Caudate nucleus (tissue), 63 donors: ENCODE measurements at places on chromosomes 3 and 15.

DNA sequence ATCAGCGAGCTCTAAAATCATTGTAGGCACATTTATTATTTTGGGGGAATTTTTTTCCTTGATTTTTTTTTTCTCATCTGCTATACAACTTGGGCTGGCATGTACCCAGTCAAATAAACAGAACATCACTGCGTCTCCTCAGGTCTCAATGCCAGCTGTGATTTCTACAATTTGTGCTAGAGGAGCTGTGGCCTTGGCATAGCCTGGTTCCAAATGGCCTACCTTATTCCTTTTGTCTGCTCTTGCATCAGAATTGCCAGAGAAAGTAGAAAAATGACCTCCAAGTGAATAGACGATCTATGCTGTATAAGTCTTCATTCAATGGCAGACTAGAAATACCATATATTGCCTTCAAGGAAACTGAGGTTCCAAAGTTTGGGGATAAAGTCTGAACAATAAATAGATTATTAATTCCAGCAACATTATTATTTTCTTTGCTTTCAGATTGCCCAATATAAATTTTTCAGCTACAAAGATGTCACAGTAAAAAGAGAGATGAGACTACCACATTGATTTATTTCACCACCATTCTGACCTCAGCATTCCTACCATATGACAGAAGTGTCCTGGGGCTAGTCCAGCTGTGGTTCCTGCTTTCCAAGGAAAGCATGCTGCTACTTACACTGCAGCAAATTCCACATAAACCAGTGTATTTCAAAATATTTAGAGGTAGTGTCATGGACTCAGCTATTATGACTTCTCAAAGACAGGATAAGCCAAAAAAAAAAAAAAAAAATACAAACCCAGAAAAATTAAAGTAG, 493.9 kb upstream of the ZNF385D start:
- DNase-seq: no peak

DNA sequence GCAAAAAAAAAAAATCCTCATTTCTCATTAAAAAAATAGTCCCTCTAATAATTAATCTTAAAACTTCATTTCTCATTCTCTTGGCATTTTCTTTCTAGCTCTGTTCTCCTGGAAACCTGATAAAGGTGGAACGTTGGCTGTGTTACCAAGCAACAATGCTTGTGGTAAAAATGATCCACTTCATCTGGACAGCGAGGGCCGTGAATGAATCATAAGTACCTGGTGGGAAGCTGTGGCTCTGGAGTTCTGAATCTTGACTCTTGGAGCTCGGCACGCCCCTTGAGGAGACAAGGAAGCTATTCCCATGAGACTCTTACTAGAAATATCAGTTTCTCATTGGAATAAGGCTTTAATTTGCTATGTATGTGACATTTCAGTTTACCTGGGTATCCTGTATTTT, 32.5 kb downstream of the BCL2L10 start:
- no peak for DNase-seq

DNA sequence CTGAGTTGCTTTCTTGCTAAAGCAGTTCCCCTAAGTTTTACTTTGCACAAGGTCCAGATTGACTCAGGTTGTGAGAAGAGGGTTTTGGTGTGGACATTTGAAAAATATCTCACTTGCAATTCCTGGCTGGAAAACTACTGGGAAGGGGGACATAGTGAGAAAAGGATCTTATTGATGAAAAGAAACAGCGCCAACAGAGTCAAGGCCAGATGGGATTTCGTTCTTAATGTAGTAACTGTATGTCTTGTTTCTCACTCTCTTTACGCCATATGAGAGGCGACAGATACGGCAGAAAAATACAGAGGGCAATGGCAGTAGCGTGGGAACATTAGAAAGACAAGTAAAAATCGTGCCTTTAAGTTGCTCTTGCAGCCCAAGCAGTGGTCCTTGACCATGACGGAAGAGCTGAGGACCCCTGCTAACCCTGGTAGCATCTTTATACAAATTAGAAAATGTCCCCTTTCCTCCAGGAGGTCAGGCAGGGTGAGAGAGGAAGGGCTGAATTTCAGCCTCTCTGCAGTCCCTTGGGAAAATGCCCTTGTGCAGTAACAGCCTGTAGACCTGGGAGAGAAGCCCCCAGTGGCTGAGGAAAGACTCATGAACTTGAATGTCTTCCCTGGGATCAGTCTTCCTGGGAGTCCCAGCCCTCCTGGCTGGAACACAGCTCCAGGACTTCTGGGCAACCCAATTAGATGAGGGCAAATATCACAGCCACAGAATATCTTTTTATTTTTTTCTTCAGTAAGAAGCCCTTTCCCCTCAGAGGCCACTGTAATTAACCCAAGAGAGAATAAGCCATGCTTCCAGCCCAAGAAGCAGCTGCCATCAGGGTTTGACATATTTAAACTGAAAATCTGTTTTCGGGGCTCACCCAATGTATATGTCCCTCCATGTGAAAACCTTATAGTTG, 113.4 kb downstream of the CD47 start:
- DNase-seq: no peak

- no peak for DNase-seq
Observed at GRCh38 chr3:46675843-46676567, 17.5 kb downstream of the ALS2CL start.

DNA sequence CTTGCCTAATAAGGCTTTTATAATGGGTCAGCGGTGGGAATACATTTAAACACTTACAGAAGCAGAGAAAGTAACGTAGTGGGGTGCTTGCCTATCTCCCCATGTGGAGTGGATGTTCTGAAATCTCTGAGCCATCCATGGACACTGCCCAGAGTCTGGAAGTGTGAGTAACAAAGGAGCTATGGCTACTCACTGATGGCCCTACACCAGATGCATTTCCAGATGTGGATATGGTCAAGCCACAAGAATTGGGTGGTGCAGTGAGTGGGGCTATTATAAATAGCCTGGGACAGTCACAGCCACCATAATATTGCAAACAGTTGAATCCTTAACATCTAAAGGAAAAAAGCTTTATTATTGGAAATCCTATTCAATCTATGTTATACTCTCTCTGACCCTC, 96.6 kb downstream of the CGNL1 start:
- no peak for DNase-seq

- DNase-seq: no peak
Observed at GRCh38 chr3:10935028-10935427, 57.5 kb upstream of the SLC6A1 start.

DNA sequence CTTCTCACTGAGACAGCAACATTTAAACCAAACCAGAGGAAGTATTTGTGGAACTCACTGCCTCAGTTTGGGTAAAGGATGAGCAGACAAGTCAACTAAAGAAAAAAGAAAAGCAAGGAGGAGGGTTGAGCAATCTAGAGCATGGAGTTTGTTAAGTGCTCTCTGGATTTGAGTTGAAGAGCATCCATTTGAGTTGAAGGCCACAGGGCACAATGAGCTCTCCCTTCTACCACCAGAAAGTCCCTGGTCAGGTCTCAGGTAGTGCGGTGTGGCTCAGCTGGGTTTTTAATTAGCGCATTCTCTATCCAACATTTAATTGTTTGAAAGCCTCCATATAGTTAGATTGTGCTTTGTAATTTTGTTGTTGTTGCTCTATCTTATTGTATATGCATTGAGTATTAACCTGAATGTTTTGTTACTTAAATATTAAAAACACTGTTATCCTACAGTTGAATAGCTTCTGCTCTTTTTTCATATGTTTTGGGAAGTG, 23.3 kb downstream of the CLDN18 start:
- no peak for DNase-seq

GRCh38 chr15:24745290-24745689, 69.7 kb downstream of the NPAP1 start:
- DNase-seq: no peak

DNA sequence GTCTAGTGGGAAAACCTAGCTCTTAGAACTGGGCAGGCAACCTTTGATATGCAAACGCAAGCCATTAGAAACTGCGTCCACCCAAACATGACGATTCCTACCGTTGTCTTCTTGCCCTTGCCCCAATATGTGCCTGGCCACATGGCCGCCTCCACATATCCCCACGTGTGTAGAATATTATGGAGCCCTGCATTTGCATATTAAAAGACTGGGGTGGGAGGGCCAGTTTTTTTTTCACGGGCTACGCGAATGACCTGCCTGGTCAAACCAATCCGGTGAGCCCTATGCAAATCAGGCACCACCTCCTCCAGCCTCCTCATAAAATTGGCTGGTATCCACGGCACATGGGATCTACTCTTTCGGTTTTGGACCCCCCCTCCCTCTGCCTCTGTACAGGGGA, 381.0 kb upstream of the RGMA start:
- DNase-seq: no peak

DNA sequence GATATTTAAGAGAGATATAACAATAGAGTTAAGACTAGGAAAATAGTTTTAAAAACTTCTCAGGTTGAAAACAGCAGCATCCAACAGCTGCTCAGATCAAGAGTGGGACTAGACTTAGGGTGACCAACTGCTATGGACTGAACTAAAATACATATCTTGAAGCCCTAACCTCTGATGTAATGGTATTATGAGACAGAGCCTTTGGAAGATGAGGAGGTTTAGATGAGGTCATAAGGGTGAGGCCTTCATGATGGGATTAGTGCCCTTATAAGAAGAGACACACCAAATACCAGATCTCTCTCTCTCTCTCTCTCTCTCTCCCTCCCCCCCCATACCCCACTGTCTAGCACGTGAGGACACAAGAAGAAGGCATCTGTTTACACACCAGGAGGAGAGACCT, 37.4 kb upstream of the GALNT15 start:
- DNase-seq: no peak

- DNase-seq: no peak
Observed at GRCh38 chr15:62488387-62488786, 323.3 kb upstream of the C2CD4B start.

DNA sequence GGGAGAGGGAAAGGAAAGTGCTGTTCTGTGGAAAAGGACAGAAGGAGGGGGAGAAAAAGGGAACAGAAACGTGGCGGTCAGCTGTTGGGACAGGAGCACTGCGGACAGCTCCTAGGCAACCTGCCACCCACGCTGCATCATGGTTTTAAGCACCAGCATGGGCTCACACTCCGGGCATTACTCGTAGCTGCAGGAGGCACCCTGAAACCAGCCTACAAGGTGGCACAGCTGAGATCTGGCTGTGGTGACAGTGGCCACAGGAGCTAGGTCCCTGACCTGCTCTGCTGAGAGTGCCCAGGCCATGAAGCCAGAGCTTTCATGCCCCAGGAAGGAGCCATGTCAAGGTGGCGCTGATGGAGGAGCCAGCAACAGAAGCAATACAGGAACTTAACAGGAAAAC, 161.4 kb upstream of the ST8SIA2 start:
- no peak for DNase-seq

DNA sequence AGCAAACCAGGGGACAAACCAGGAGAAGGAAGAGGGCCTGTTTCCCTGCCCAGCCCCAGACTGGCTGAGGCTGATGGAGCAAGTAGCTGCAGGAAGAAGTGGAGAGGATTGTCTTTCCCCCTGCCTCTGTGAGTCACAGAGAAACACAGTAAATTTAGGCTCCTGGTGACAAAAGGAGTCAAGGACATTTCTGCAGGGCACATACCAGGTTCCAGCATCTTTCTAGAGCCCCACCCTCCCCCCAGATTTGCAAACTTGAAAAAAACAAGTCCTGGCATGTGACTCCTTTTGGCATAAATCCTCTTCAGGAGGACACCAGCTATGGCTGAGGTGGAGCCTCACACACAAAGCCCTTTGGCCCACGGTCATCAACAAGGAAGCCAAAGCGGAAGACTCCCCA, 17.8 kb downstream of the PLD1 start:
- DNase-seq: no peak

- no peak for DNase-seq
Observed at GRCh38 chr3:183577346-183577745, 21.8 kb upstream of the KLHL6 start.

DNA sequence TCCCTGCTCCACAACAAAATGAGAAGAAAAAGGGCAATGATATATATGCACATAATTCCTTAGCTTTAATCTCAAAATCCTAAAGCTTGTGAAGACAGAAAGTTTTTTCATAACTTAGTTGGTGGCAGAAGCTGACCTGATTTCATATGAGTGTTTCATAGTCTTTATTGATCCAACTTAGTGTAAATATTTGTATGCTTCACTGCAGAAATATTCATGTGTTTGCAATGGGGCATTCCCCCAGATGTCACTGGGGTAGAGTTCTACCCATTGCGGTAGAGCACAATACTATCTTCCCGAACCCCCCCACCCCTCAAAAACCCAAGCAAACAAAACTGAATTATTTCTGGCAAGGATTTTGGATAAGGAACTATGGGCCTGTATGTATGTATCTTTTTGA, 221.2 kb downstream of the THRB start:
- DNase-seq: no peak

DNA sequence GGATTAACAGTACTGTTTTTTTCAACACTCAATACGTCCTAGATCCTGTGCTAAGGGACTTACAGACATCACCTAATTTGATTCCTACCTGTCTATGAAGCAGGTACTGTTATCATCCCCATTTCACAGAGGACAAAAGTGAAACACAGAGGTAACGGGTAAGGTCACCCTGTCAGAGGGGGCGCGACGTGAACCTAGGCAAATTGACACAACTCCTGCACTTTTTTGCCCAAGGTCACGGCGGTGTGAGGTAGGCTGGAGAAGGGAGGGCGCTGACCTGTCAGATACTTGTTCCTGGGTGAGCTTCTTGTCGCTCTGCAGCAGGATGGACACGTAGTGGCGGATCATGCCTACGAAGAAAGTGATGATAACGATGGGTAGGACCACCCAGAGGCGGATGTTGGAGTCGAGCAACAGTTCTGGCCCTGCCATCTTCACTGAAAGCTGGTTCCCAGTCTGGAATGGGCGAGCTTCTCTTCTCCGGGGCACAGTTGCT, 363 bp downstream of the EMC3 start:
- no peak for DNase-seq

DNA sequence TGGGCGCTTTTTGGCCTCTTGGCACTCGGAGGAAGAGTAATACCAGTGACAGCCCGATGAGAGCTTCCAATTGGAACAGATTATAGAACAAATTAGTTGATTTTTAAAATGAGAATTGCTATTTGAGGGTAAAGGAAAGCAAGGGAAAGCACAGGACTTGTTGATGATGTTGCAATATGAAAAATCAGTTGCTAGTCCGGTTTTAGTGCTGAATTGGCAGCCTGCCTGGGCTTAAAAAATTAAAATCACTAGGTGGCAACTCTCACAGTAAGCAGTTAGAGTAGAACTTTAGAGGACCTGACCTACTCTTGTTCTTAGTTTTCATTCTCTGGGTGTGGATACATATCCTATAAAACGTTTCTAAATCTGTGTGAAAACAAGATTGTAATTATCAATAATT, 2.1 kb upstream of the SCAANT1 start:
- DNase-seq: no peak

DNA sequence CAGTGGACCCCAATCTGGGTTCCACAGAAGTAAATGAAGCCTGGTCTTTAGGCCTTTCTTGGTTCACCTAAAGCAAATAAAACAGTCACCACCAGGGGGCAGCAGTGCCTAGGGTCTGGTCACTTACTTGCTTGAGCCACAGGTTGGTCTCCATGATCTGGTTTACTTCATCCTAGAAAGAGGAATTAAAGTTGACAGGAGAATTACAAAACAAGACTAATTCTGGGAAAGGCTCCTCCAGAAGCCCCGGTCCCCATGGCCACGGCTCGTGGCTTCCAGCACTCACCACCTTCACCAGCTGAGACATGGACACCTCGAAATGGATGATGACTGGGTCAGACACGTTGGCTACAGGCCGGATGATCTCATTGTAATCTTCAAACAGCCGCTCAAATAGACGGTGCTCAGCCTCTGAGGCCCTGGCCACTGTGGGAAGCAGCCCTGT, 2.3 kb downstream of the CHRNA3 start:
- DNase-seq: peak; percentile 37
